ENCODE measurements at places on chromosomes 11 and 22.

- no peak for DNase-seq
These were observed 232.2 kb downstream of the FAM76B start for GRCh38 chr11:95557376-95557775.

GRCh38 chr11:94895971-94896370 lies 77.4 kb downstream of the CWC15 start:
- no peak for DNase-seq

DNA sequence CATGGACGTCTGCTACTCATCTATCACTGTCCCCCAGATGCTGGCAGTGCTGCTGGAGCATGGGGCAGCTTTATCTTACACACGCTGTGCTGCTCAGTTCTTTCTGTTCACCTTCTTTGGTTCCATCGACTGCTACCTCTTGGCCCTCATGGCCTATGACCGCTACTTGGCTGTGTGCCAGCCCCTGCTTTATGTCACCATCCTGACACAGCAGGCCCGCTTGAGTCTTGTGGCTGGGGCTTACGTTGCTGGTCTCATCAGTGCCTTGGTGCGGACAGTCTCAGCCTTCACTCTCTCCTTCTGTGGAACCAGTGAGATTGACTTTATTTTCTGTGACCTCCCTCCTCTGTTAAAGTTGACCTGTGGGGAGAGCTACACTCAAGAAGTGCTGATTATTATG lies 9.2 kb upstream of the OR9Q2 start:
- no peak for DNase-seq

DNA sequence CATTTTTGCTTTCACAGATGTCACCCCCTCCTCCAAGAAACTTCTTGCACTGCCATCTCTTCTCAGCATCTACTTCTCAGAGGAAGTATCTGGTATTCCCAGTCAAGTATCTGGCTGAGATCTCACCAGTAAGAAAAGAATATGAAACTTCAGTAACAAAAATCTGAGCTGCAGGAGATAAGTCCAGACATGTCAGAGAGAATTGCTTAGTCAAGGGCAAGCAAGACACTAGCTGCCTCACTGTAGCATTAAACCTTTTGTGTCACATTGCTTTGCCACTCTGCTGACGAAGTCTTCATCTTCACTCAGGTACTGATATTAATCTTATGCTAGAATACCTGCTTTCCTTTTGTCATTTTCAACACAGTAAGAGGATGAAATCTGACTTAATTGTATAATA lies 70.6 kb upstream of the ZC3H12C start:
- DNase-seq = no peak

GRCh38 chr11:20008190-20008870 lies 151.9 kb downstream of the DBX1 start:
- DNase-seq = no peak

GRCh38 chr22:38831166-38831945 lies 12.5 kb downstream of the NPTXR start:
- DNase-seq = no peak

DNA sequence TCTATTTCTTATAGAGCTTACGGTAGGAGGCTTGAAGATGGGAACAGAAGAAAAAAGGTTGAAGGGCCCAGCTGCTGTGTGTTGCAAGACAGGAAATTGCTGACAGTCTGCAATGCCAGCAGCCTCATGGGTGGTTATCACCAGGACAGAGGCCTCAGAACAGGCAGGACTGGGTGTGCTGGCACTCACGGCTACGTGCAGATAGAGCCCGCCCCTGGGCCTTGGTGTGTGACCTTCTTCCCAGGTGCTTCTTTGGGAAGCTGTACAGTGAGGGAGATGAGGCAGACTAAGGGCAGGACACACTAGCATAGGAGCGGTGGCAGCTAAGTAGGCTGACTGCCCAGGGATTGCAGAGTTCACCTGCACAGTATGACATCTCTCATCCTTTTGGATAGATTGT lies 12.6 kb downstream of the PRAME start:
- DNase-seq = no peak

- DNase-seq = peak; percentile 47
These were observed 11.0 kb upstream of the PTPN5 start for GRCh38 chr11:18802381-18803257.

GRCh38 chr11:65790104-65790901 lies 3.4 kb downstream of the OVOL1 start:
- no peak for DNase-seq

DNA sequence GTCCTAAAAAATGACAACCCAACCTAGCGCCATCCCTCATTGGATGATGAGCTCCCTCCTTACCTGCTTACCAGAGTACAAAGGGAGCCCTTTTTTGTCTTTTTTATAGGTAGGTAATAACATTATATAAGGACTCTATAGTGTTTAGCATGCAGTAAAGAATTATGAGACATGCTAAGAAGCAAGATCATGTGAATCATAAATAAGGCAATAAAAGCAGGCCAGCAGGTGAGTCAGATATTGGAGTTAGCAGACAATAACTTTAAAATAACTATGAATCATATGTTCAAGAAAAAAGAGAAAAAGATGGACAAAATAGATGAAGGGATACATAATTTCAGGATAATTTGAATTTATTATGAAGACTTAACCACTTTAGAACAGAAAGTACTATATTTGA lies 81.5 kb downstream of the GRK3 start:
- no peak for DNase-seq

DNA sequence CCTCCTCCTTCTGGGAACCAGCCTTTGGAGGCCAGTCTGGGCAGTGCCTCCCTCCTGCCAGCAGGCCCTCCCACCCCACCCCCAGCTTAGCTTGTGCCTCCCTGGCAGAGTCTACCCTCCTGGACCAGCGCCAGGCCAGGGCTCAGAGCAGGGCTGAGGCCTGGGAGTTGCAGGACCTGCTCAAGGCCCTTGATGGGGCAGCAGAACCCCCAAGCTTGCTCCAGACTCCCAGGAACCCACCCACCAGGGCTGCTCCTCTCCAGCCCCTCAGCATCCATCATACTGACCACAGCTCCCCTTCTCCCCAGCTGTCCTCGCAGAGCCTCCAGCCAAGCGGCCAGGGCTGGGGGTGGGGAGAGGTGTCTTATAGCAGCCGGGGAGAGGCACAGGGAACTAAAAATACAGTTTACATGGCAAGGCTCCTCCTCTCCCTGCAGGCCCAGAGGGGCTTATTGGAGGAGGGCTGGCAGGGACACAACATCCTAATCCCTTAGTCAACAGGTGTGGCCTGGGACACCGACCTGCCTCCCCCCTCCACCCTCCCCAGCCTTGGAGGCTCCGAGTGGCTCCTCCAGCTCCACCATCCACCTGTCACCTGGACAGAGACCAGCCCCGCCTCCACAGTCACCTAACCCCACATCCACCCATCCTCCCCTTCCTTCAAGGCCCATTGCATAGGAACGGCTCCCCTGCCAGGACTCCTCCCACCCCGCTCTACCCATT lies 5.2 kb upstream of the MB start:
- peak; percentile 91 for DNase-seq

DNA sequence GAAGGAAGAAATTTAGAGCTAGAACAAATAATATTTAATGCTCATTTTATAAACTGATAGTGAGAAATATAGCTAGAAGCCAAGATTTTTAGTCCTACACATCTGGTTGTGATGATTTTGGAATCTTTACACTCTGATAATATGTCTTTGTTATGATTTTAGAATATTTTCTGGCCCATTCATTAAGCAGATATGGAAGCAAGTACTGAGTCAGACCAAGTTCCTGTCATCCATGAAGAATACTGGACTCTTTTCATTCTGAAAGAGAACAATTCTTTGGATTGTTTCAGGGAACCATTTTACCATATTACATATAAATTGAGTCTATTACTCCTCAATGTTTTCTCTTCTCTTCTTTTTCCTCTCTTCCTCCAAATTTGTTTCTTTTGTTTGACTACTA lies 227.4 kb downstream of the TMEM135 start:
- no peak for DNase-seq

GRCh38 chr11:17150521-17150920 lies 57.3 kb downstream of the PIK3C2A start:
- DNase-seq = no peak
